ENCODE measurements at places on chromosomes 12 and 14. TPM values are rescaled to one million over a fixed set of nuclear protein-coding genes. Genes with fewer than 3 reads are reported as not detected.

CLEC2B gene
- 3.7 TPM for total RNA-seq

- no peak for DNase-seq
Observed at GRCh38 chr12:57619434-57620244, 8.4 kb downstream of the ARHGEF25 start.

DNA sequence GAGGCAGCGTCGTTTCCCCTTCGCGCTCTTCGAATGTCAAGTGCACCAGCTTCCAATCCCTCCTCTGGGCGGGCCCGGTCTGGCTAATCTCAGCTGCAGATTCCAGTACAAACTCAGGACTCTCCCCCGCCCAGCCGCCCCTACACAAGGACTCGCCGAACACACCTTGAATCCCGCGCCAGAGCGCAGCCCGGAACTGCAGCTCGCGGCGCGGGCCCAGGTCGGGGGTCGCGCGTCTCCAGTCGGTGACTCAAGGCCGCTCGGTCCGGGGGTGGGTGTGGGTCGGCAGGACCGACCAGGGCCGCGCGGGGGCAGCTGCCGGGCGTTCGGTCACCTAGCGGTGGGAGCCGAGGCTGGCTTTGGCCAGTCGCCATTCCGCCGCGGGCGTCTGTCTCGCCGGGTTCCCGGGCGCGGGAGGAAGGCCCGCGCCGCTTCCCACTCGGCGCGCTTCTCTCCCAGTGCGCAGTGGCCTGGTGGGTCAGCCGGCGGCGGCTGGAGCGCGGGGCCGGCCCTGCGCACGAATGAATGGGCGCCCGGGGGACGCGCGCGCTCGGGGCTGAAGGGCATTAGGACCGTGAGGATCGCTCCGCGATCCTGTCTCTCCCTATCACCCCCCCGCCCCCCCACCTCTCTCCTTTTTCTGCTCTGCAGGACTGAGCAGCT lies at the start of gene GALNT16:
TSS of gene GALNT16 (plus strand) at position 632 of the 663 bp plus-strand sequence. CDS start 133 bp downstream, outside the sequence.
- DNase-seq = peak; percentile 74

ANKRD33 gene
- total RNA-seq = not detected

DNA sequence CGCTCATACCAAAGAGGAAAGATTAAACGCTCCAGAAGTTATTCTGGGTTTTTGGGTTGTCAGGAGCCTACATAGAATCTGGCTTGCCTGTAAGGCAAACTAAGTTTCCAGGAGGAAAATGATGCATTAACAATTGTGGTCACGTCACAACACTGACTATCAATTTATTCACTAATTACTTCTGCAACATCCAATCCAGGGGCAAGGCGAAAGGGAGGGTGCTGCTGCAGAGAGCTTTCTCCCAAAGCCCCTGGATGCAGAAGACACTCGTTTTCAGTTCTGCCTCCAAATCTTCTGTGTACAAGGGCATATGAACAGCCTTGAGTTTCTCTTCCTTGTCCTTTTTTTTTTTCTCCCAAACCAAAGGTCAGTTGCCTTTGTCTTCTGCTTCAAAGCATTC lies 10.5 kb upstream of the SRRM4 start:
- DNase-seq = no peak

DNA sequence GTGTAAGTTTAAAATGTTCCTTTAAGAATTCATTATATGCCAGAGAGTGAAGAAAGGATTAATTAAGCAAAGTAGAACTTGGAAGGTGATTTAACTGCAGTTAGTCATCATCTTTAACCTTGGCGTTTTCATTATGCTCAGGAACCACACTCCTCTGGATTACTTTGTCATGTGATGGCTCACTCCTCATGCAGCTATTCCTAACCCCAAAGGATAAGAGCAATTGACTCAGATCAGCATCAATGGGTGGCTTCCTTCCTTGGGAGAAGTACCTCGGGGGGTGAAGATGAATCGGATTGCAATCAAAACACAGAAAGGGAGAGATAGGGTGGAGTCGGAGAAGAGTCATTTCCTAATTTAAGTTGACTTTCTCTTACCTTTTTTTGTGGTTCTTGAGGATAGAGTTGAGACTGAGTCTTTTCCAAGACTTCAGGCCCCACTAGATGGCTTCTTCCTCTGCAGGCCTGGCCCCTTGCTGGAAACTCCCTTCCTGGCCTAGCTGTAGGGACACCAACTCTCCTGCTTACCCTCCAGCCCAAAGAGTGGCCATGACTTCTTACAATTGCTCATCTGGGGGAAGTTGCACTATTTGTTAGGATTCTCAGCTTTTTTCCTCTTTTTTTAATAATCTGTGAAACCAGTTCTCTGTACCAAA lies 238.6 kb upstream of the DDHD1 start:
- no peak for DNase-seq

DNA sequence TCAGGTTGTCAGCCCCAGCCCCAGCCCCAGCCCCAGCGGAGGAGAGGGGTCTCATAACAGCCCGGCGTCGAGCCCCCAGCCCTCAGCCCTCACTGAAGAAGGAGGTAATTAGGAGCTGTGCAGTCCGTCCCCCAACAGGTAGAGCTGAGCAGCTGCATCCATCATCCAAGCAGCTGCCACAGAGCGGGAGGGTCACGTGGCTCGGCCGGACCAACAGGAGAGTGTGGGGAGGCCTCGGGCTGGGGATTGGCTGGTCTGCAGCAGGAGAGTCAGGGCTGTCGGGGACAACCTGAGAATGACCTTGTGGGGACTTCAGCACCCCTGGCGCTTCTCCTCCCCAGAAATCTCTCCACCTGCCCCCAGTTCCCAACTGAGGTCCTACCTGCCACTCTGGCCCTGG lies 29.6 kb downstream of the SMUG1 start:
- DNase-seq = no peak

All from left ventricle myocardium superior (tissue), 1 donor.